Nephron progenitor cell (in vitro differentiated cells): ENCODE measurements at places on chromosomes 3 and 15.

- no peak for DNase-seq
These were observed 183.7 kb upstream of the KCNH8 start for GRCh38 chr3:18964640-18965039.

- no peak for DNase-seq
These were observed 7.1 kb downstream of the LRRK1 start for GRCh38 chr15:100926258-100926657.

GRCh38 chr3:195385526-195385925 is 57.3 kb downstream of the ACAP2 start:
- no peak for DNase-seq

GRCh38 chr15:54854667-54855066 is 342.1 kb downstream of the RSL24D1 start:
- no peak for DNase-seq

DNA sequence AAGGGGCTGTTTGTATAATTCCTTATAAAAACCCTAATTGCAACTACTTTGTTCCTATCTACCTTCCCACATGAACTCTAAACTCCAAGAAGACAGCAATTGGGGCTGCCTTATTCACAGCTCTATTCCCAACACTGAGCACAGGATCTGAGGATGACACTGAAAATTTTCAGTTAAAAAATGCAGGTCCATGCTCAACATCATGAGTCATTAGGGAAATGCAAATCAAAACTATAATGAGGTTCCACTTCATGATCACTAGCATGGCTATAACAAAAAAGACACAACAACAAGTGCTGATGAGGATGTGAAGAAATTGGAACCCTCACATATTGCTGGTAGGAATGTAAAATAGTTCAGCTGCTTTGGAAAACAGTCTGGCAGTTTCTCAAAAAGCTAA is 12.9 kb downstream of the SUMF1 start:
- no peak for DNase-seq

- no peak for DNase-seq
These were observed 98.9 kb downstream of the ULK4 start for GRCh38 chr3:41863024-41863423.

GRCh38 chr15:49501586-49501985 is 78.5 kb downstream of the FGF7 start:
- DNase-seq, result no peak

DNA sequence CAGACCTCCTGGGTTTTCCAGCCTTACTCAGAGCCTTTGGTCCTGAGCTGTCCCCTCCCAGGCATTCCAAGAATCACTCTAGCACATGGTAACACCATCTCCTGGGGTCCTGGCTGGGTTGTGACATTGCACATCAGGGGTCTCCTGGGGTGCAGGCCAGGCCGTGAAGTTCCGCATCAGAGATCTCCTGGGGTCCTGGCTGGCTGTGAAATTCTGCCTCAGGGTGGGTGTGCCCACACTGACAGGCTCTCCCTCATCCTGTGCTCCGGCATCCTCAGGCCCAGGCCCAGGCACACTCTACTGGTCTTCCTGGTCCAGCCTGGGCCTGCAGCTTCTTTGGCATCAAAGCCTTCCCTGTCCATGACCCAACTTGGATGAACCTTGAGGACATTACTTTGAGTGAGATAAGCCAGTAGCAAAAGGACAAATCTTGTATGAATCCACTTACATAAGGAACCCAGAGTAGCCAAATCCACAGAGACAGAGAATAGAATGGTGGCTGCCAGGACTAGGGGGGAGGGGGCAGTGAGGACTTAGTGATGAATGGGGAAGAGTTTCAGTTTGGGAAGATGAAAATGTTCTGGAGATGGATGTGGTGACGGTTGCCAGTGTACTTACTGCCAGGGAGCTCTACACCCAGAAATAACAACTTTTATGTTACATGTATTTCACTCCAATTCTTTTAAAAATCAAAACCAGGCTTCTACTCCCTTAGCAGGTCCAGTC is 49.1 kb upstream of the KLF13 start:
- DNase-seq, result no peak

GRCh38 chr3:10116138-10116460 is 624 bp downstream of the BRK1 start:
- DNase-seq, result no peak
